Stimulated activated CD4-positive, alpha-beta T cell treated with anti-CD3 and anti-CD28 coated beads, TNF-alpha, amount 100 ng/mL, for 24 hours (primary cell): ENCODE measurements at places on chromosomes 3 and 15.

DNA sequence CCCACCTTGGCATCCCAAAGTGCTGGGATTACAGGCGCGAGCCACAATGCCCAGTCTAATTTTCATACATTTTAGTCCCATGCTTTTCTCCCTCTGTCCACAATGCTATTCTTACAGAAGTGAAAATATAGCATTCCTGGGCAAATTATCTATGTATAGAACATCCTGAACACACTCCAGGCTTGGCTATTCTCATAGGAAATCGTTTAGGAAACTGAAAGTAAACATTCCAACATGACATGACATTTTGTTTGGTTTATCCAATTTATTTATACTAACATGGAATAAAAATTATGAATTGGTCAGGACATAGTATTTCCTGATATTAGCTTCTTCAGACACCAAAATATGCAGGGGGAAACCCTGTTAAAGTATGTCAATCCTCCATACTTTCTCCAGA, 52.6 kb downstream of the SYNM start:
- DNase-seq, result no peak

DNA sequence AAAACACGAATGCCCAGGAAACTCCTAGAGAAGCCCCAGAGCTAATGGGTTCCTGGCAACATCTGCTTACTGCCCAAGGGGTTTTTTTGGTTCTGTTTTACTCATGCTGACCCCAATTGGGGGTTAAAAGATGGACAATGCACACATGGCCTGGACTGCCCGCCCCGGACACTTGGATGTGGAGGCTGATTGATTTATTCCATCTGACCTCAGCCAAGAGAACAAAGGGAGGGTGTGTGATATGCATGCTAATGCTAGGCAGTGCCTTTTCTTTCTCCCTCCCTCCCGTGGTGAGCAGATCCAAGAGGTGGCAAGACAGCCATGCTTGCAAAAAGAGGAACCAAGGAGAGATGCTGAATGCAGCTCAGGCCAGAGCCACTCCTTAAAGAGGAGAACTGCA, 3.3 kb upstream of the LRTM1 start:
- no peak for DNase-seq

GRCh38 chr3:141164852-141165251, 66.8 kb upstream of the PXYLP1 start:
- DNase-seq, result no peak

DNA sequence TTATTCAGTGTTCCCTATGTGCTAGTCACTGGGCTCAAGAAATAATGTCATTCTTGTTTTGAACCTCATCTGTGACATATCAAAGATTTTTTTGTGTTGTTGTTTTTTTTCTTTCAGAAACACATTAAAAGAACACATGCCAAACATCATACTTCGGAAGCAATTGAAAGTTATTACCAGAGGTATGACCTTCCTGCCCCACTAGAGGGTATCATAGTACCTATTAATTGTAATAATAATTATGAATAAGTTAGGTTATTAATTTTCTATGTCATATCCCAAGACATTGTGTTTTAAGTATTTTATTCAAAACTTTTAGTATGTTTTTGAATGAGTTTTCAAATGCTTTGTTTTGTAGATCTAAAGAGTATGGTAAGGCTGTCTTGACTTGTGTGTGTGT, 65.7 kb downstream of the CDIN1 start:
- no peak for DNase-seq

GRCh38 chr3:127410137-127410488, 122.3 kb upstream of the PRR20G start:
- no peak for DNase-seq

- no peak for DNase-seq
These were observed 314.7 kb upstream of the ICE2 start for GRCh38 chr15:60793656-60794055.

DNA sequence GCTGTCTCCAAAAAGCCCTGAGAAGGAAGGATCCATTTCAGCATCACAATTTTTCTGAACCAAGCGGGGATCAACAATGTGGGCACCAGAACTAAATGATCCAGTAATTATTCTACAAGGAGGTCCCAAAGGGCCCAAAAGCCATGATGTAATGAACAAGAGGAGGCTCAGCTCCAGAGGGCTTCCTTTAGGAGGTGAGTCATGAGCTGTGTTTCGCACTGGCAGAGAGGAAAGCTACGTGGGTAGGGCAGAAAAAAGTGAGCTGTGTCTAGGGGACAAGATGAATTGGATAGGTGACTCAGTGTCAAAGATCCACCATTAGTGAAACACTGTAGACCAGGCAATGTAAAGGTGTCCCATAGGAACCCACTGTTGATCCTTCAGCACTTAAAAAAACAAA, 113.4 kb downstream of the RORA start:
- DNase-seq, result no peak

DNA sequence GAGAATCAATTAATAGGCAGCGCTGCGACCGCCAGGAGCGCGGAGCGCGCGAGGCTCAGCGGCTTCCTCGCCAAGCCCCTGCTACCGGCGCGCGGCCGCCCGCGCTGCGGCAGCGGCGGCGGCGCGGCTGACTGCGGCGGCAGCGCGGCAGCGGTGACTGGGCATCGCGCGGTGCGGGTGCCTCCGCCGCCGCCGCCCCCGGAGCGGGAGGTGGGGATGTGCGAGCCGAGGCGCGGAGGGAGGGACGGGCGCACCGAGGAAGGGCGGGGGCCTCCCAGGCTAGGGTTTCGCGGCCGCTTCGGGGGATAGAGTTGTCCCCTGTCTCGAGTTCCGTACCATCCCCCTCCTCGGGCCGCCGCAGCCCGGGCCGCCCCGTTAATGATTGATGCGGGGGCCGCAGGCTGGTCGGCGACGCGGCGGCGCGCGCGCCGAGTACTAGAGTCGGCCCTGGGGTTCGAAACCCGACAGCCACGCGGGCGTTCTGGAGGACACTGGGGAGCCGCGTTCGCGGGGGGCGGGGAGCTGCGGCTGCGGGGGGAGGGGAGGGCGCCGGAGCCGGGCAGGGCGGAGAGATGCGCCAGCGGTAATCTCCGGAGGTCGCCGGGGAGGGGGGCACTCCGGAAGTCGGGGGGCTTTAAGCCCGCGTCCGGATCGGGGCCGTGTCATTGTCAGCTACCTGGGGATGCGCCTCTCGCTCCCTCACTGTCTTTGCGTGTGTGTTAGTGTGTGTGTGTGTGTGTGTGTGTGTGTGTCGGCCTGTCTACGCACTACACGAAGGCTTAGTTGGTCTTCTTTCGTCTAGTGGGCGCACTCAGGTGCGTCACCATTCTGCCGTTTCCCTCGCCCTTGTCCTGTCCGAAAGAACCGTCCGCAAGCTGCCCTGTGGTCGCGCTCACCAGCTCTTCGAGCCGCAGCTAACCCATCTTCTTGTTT, at the start of gene PAQR9:
Gene PAQR9, minus strand, starts transcription at position 159 of the 933 bp plus-strand sequence. CDS start 338 bp downstream, outside the sequence.
- no peak for DNase-seq

DNA sequence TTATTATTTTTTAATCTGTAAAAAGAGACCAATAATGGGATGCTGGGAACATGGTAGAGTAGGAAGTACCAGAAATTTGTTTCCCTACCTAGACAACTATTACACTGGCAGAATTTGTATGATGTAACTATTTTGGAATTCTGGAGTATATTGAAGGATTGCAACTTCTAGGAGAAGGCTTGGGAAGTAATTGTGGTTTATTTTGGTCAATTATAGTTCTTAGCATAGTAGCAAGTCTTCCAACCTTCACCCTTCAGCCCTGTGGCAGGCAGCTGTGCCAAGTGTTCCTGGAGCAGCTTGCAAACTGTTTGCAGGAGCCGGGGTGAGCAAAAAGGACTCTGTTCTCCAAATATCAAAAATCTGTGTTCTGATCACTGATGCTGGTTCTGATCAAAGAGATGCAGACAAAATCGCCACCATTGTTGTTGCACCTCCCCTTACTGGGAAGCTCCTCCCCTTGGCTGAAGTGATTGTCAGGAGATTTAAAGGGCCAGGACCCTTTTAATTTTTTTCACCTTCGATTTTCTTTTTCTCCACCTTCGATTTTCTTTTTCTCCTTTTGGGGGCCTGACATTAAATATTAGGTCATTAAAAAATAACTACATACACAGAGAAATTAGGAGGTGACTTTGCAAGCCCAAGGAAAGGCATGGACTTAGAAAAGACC, 363.3 kb downstream of the SLC9A9 start:
- DNase-seq, result no peak

DNA sequence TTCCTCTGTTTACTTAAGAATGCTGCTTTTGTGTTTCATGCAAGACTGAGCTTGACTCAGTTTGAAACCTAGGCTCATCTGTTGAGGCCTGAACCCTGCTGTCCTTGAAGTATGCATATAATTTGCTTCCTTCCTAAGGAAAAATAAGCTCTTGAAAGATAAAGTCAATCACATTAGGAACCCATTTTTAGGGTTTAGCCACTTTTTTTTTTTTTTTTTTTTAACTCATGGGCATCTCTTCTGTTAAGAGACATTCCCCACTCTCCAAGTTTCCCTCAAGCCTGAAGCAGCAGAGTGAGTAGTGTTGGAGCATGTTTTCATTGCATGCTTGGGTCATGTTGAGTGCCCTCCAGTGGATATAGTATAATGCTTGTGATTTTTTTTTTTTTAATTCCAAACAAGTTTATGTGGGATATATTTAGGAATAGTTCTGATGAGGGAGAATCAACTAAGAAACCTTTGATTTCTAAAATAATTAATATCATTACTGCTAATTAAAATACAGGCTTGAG, 3.6 kb downstream of the CTNNB1 start:
- no peak for DNase-seq
